Endothelial cell (in vitro differentiated cells): ENCODE measurements at places on chromosomes 2 and 18.
A peak's percentile ranks its signal among the peaks of the same experiment; 100 is the strongest.

- no peak for DNase-seq
Measured at GRCh38 chr2:228655331-228655730, 473.8 kb upstream of the SPHKAP start.

- no peak for DNase-seq
Measured at GRCh38 chr2:55883829-55884228, 39.8 kb downstream of the EFEMP1 start.

DNA sequence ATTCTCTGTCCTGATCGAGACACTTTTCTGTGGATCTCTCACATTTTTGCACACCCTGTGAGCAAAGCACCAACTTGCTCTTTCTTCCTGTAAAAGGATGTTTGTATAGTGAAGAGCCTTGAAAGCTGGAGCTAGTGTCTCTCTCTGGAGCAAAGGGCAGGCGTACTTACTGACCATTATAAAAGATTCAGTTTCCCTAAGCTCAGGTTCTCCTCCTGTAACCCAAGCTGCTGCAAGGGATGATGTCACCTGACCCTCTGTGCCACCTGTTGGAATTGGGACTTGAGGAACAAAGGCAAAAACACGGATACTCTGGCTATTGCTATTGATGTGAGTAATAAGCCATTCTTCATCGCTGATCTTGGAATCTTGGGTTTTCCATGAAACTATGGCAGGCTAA lies 52.6 kb upstream of the NEMP2 start:
- no peak for DNase-seq

DNA sequence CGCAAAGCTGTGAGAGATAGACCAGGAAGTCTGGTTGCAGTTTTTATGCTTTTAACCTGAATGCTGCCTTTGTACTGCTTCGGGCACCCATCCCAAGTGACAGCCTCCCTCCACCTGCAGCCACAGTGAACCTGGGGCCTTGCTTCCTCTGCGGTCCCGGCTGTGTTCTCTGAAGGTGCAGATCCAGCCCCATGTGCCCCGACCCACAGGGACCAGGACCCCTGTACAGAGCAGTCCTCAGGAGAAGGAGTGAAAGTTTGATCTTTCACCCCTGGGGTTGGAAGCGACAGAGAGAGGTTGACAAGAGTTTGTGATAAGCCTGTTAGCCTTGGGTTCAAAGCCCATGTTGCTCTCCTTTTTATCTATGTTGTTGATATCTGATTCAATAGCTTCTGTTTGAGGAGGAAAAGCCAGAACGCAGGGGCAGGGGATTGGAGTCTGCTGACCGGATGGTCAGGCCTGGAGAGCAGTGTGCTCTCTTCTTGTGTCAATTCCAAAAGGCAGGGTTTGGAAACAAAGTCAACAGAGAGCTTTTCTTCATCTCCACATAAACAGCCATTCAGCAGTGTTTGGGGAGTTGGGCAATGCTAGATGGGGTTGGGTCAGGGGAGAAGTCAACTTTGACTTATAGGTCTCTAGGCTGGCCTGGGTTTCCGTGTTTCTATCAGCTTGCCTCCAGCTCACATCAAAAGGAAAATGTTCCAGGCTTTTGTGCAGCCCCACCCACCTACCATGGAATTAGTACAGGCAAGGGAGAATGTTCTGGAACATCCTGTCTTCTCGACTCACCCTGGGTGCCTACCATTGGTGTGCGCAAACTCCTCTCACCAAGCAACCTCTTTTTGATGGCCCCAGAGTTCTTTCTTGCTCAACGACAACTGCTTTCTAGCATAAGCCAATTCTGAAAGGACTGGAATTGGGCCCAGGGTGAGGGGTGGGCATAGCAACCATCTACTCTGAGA lies 214.9 kb downstream of the ALPK2 start:
- DNase-seq, result no peak

DNA sequence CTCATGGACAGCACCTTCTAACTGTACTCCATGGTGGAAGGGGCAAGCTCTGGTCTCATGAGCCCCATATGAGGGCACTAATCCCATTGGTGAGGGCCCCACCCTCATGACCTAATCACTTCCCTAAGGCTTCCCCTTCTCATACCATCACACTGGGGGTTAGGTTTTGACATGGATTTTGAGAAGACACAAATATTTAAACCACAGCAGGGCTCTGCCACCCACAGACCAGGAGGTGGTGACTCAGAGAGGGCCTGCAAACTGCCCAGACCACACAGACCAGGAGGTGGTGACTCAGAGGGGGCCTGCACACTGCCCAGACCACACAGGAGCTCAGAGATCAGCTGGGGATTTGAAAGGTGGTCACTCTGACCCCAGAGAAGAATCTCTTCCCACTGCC lies 222.0 kb downstream of the KLHL29 start:
- DNase-seq, result no peak

- DNase-seq, result no peak
Measured at GRCh38 chr2:237998530-237998929, 31.7 kb downstream of the UBE2F start.

DNA sequence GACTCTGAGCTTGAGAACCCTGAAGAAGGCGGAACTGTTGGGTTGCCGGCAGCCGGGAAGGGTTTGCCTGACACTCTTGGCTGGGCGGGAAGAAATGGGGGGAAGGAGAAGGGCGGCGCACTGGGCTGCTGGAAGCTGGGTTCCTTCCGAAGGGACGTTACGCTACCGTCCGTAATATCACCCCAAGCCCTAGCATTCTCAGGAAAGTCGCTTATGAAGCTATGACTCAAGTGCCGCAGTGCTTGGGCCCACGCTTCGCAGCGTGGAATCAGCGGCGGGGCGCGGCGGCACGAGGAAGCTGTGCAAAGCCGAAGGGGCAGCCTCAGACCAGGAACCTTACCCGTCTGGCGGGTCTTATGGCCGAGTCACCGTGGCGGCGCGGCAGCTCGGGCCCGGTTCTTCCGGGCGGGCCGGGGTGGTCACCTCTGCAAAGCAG lies 50.2 kb upstream of the SIGLEC15 start:
- DNase-seq, result peak; percentile 11

- no peak for DNase-seq
Measured at GRCh38 chr2:65353927-65354326, 78.5 kb downstream of the SPRED2 start.

- no peak for DNase-seq
Measured at GRCh38 chr2:16221461-16222010, 281.2 kb downstream of the MYCN start.

GRCh38 chr2:27921880-27922547 lies 31.5 kb downstream of the BABAM2 start:
- DNase-seq, result no peak

DNA sequence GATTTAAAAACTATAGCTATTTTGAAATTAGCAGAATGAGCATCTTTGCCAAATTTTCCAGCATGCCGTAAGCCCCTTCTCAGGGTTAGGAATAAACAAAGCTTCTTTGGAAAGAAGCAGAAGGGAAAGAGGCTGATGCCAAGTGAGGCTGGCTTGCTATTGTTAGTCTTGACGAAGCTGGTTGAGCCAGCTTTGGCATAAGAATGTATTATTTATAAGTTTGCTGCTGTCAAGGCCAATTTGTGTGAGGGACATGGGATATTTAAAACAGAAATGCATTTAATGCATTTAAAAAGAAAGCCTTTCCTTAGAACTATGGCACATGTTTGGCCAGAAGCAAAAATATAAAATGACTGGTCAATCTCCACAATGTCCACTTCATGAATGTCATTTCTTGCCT lies 52.5 kb upstream of the TTN start:
- DNase-seq, result no peak

DNA sequence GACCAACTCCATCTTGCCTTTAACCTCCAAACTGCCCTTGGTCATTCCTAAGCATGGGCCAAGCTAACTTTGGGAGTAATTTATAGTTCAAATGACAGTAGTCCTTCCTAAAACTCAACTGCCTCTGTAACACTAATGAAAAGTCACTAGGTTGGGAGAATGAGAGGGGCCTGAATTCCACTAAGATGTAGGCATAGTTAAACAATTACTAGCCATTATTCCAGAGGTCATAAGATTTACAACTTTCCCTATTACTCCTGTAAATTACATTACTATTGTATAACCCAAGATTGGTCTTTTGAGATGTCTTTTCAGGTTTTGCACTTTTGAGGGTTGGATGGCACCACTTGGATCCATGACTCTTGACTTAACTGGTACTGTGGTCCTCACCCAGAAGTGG lies 94.6 kb downstream of the SPP2 start:
- no peak for DNase-seq

GRCh38 chr2:69151931-69152330 lies 139.0 kb downstream of the ANTXR1 start:
- DNase-seq, result no peak

GRCh38 chr2:72137498-72138010 lies 10.1 kb downstream of the CYP26B1 start:
- DNase-seq, result peak; percentile 89

- no peak for DNase-seq
Measured at GRCh38 chr2:196219671-196220070, 48.3 kb upstream of the STK17B start.

DNA sequence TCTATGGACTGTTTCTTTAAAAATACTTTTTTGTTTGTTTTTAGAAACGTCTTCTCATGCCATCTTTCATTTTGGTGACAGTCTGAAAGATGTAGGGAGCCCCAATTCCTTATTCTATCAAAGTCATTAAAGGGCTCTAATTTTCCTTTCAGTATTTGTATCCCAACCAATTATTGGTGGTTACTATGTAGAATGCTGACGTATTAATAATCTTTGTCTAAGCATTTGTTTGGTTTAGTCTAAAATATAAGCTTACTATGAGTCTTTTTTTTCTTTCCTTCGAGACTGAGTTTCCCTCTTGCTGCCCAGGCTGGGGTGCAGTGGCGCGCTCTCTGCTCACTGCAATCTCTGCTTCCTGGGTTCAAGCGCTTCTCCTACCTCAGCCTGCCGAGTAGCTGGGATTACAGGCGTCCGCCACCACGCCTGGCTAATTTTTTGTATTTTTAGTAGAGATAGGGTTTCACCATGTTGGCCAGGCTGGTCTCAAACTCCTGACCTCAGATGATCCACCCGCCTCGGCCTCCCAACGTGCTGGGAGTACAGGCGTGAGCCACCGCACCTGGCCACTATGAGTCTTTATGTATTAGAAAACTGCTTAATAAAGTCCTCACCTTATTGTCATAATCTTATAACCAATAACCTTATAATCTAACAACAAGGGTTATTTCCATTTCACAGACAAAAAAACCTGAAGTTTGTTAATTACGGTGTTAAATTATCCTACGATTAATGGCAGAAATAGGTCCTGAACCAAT lies 849 bp upstream of the VRK2 start:
- DNase-seq, result no peak

- DNase-seq, result no peak
Measured at GRCh38 chr2:85662899-85663593, 5.0 kb downstream of the SFTPB start.

- DNase-seq, result no peak
Measured at GRCh38 chr2:23828256-23828980, 98.5 kb downstream of the ATAD2B start.

DNA sequence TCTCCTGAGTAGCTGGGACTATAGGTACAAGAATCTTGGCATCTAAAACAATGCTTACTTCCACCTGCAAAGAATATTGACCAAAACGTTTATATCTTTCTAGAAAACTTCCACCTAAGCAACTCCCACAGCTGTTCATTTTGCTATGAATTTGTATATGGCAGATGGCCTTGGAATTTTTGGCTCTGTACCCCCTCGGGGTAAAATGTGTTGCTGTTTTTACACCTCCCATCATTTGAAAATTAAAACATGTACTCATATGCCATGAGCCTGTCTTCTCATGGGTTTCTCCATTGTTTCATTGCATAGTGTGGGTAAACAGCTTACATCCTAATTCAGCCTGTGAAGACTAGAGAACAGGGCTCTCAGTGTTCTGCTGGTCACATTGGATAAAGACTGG lies 853.6 kb upstream of the SOX11 start:
- DNase-seq, result no peak

GRCh38 chr2:166773308-166773949 lies 114.9 kb upstream of the XIRP2 start:
- DNase-seq, result no peak

DNA sequence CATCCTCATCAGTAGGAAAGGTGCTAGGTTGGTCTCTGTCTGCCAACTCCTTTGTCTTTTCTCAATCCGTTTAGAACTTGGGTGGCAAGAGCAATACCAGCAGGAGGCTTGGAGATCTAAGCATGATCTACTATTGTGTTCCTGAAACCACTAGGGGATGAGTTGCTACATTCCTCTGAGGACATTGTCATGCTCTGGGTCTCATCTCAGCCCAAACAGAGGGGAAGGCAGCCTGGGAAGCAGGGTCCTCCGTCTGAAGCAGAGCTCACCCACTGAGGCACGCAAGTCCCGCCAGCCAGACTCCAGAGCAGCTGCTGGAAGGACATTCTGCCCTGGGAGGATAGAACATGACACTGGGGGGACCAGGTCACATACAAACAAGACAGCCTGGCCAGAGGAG lies 162.9 kb downstream of the MTCL1 start:
- no peak for DNase-seq

DNA sequence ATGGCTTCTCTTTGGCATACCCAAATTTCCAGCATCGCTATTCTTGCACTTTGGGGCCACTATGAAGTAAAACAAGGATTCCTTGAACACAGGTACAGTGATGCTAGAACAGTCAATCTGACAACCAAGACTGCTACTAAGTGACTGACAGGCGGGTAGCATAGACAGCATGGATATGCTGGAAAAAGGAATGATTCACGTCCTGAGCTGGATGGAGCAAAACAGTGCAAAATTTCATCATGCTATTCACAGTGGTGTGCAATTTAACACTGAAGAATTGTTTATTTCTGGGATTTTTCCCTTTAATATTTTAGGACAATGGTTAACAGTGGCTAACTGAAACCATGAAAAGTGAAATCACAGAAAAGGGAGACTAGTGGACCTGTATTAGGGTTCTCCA lies 1511.2 kb upstream of the ZEB2 start:
- no peak for DNase-seq

DNA sequence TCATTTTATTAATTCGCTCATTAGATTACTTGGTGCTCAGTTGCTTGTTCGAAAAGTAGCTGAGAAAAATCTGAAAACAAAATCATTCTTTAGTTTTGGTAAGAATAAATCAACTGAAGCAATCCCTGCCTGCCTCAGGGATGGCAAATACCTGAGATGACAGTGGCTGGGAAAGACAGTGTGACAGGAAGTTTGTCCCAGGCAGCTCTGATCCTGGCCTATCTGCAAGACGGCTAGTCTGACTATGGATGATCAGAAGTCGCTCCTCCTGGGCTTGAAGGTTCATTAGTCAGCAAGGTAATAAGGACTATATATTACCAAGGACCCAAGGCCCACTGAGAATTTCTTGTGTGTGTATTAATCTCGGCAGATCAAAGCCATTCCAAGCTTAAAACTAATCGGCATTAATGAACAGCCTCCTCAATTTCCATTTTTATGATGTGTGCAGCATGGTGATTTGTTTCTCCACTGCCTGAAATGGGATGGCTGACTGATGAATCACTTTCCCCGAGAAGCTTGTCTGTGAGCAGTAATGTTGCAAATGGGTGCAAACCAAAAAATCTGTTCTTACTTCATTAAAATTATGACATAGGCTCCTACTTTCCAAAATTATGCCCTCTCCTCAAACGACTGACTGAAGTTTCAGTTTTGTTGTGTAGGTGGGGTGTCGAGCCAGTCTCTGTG lies 199.9 kb downstream of the ACTR3 start:
- no peak for DNase-seq

GRCh38 chr2:12330916-12331315 lies 385.8 kb upstream of the TRIB2 start:
- no peak for DNase-seq

- no peak for DNase-seq
Measured at GRCh38 chr2:23589739-23590138, 204.8 kb downstream of the KLHL29 start.
